ENCODE measurements at places on chromosomes 5 and 9. TPM values are rescaled to one million over a fixed set of nuclear protein-coding genes. Genes with fewer than 3 reads are reported as not detected.
A peak's percentile ranks its signal among the peaks of the same experiment; 100 is the strongest.

Gene DDX4
- not detected for total RNA-seq

Gene PPP3R2
- total RNA-seq = not detected

Gene TYRP1
- 36.0 TPM for total RNA-seq

Gene PCDH1
- 21.3 TPM for total RNA-seq

Gene ZNF474
- 0.32 TPM for total RNA-seq

Gene SEMA6A
- total RNA-seq = 9.4 TPM

Gene NIM1K
- total RNA-seq = 0.60 TPM

Gene SLC1A1
- 1.8 TPM for total RNA-seq

Gene UGCG
- 10.5 TPM for total RNA-seq

DNA sequence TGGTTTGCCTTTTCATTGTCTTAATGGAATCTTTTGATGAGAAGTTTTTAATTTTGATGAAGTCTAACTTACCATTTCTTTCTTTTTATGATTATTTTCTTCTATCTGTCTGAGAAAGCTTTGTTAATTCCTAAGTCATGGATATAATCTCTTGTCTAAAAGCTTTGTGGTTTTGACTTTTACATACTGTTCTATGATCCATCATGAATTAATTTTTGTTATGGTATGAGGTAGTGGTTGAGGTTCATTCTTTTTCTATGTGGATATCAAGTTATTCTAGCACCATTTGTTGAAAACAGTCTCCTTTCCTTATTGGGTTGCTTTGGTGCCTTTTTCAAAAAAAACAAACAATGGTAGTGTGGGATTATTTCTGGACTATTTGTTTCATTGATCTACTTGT is 20.4 kb downstream of the FBXO10 start:
- DNase-seq = no peak

GRCh38 chr9:7613931-7614330 is 185.6 kb downstream of the DMAC1 start:
- no peak for DNase-seq

GRCh38 chr9:133113163-133113948 is 7.7 kb downstream of the RALGDS start:
- peak; percentile 70 for DNase-seq

DNA sequence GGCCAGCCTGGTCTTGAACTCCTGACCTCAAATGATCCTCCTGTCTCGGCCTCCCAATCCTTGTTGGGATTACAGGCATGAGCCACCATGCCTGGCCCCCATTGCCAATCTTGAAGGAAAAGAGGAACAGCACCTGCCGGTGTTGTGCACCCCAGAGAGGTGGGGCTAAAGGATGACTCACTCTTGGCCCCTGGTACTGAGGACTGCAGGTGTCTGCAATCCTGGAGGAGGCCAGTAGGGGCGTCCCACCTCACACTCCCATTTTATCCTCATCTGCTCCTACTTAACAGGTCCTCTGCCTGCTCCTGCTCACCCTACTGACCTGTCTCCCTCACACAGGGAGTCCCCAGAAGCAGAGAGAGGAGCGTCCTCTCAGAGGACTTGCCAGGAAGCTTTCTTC is 390.4 kb downstream of the ARHGEF28 start:
- no peak for DNase-seq

GRCh38 chr5:107331882-107332281 is 338.9 kb downstream of the EFNA5 start:
- DNase-seq = no peak

DNA sequence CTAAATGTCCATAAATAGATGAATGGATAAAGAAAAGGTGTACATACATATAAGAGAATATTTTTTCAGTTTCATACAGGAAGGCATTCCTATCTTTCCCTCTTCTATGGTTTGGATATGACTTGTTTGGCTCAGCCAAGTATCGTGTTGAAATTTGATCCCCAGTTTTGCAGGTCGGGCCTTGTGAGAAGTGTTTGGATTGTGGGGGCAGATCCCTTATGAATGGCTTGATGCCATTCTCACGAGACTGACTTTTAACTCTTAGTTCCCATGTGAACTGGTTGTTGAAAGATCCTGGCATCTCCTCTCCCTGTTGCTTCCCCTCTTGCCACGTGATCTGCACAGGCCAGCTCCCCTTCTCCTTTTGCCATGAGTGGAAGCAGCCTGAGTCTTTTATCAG is 421.1 kb upstream of the FTMT start:
- DNase-seq = no peak

- no peak for DNase-seq
Observed at GRCh38 chr5:69364414-69364813, 4.9 kb downstream of the AK6 start.

DNA sequence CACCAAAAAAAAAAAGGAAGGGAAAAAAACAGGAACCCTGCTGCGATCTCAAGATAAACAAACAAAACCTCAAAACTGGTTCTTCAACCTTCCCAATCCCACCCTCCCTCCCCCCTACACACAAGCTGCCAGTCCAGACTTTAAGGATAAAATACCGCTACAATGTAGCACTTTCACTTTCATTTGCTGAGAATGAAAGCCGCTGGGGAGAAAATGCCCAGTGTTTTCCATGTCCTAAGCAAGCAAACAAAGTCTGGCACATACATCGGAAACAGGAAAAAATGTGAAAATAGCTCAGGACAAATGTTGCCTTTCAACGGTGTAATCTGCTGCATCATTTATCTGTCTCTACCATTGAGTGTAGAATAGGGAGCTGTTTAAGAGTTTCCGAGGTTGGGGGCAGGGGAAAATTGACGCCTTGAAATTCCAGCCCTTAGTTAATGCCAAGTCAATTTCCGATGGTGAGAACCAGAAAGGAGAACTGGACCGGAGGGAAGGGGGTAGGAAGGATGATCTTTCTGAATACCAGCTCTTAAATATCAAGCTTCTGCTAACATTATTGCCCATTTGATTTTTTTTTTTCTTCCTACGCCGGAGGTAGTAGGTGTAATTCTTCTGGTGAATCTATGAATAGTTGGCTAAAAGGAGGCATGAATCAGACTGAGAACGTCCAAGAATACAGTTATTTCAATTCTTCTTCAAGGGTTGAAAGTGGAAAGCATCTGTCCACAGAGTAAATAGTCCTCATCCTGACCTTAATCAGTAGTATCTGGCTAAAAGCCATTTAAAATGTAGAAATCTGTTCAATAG is 1.2 kb upstream of the ADAMTS6 start:
- no peak for DNase-seq

DNA sequence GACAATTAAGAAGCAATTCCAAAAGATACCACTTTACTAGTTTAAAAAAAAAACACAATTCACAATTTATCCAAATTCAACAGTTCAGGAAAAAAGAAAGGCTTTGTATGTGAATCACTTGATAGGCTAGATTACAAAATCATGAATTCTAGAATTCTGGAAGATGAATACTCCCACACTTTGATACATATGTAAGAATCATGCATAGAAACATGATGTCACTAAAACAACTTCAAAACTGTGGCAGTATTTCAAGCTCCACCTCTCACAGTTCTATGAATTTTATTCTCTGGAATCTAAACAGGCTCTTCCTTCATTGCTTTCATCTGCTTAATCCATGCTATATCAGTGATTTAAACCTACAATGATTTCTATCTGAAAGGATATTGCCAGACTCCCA is 51.0 kb downstream of the GNAQ start:
- no peak for DNase-seq

GRCh38 chr5:74332682-74333081 is 307.8 kb downstream of the ENC1 start:
- no peak for DNase-seq

DNA sequence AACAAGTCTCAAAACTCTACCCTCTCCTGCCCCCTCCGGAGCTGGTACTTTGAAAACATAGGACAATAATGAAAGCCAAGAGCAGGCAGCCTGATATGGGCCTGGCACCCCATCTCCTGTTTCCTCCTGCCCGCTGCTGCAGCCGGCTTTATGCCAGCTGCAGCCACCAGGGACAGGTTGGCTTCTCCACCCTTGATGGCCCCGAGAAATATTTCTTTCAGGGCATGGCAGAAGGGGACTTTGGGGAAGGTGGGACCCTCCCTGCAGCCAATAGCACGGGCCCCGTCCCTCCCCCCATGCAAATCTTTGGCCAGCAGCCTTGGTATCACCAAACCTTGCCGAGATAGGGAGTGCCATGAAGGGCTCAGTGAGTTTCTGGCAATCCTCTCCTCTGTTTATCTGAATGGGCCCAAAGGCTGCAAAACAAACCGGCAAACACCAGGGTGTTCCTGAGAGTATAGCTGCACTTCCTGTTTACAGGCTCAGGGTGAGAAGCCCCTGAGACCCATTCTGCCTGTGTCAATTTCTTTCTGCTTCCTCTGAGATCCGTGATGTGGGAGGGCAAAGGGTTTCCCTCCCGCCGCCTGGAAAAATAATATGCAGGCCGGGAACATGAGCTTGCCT is 73.4 kb upstream of the BOD1 start:
- no peak for DNase-seq

DNA sequence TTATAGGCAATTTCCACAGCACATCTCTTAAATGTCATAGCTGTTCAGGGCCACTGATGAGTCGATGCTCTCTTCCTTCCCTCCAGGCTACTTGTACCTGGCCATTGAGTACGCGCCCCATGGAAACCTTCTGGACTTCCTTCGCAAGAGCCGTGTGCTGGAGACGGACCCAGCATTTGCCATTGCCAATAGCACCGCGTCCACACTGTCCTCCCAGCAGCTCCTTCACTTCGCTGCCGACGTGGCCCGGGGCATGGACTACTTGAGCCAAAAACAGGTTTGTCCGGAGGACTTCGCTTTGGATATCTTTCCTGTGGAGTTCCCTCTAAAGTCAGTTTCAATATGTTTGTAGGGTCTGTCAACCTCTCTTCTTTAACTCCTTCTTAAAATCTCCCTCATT is 84.3 kb downstream of the EQTN start:
- DNase-seq = no peak

DNA sequence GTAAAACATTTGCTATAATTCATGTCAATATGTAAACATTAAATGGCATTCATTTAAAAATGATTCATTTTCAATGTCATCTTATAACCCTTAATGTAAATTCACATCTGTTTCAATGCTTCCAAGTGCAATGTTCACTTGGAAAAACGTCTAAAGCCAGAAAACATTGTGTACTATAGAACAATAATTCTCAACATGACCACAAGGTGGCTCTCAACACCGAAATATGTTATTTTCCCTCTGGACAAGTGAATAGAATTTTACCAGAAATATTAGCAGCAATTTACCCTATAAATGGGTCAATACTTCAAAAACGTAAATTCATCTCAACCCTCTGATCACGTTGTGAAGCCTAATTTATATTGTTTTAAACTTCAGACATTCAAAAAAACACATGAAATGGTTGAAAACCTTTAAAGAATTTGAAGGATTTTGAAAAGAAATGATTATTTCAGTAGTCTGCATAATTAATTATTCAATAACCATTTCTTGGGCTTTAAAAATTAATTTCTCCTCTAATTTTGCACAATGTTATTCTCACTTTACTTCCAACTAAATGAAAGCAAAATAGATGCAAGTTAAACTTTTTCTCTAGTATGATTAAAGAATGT is 11.0 kb downstream of the CDH10 start:
- no peak for DNase-seq

DNA sequence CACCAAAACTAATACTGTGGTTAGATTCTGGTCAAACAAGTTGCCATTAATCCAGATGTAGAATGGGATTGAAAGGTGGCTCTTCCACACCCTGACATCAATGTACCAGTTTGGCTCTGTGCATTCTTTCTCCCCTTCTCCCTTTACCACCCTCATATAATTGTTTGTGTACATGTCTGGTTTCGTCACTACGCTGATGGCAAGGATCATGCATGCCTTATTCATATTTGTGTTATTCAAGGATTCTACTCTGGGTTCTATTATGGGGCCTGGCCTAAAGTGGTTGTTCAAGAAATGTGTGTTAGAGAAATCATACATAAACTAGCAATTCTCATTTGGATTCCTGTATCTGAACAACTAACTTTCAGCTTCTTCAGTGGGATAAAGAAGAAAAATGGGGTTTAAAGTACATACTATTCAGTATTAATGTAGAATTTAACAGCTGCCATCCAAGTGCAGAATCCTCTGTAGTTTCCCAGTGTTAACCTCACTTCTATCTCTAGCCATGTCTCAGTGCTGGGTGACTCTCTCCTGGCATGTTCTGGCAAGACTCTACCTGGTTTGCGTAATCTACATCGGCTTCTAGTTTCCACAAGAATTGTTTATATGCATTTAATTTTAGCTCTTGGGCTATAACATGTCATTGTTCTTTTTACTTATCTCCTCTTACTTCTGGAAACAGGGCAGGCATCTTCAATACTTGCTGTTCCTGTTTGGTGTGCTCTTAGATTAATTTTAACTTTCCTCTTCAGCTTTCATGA is 27.9 kb upstream of the CDKN2B start:
- DNase-seq = no peak

DNA sequence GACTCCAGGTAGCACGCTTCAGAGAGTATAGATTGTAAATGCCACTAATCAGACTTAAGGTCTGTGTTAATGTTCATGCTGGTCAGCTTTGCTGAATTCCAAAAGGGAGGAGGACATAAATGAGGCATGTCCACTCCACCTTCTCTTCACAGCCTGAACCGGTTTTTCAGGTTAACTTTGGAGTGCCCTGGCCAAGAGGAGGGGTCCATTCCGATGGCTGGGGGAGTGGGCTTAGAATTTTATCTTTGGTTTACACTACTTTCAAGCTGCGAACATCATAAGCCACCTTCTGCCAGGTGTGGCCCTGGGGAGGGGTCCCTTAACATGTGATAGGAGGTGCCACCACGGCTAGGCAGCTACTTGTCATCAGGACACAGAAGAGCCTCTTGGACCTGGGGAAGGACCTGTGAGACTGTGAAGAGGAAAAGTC is 24.2 kb downstream of the ABO start:
- no peak for DNase-seq

All from right cardiac atrium (tissue), 5 donors.